ENCODE measurements at places on chromosomes 4 and X.

- DNase-seq: no peak
Observed at GRCh38 chrX:44306356-44306755, 37.1 kb downstream of the EFHC2 start.

- no peak for DNase-seq
Observed at GRCh38 chr4:120096508-120097297, 30.1 kb upstream of the MAD2L1 start.

GRCh38 chr4:35975617-35976355 is 268.5 kb downstream of the ARAP2 start:
- no peak for DNase-seq

GRCh38 chrX:149037281-149037870 is 467.7 kb downstream of the IDS start:
- no peak for DNase-seq

DNA sequence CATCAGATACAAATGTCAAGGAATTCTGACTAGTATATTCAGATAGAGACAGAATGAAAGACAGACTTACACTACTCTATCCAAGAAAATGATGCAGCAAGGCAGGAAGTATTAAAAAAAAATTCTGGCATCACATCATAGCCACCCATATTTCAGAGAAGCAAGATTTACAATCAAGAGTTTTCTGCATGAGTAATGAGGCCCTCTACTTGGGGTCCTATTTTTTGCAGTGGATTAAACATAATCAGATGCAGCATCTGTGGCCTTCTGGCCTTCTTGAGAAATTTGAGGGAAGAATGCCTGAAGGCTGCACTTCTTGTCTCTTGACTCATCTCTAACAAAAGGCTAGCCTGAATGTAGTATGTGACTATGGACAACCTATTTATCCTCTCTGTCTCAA is 48.2 kb upstream of the SLIT2 start:
- DNase-seq: peak; percentile 72

DNA sequence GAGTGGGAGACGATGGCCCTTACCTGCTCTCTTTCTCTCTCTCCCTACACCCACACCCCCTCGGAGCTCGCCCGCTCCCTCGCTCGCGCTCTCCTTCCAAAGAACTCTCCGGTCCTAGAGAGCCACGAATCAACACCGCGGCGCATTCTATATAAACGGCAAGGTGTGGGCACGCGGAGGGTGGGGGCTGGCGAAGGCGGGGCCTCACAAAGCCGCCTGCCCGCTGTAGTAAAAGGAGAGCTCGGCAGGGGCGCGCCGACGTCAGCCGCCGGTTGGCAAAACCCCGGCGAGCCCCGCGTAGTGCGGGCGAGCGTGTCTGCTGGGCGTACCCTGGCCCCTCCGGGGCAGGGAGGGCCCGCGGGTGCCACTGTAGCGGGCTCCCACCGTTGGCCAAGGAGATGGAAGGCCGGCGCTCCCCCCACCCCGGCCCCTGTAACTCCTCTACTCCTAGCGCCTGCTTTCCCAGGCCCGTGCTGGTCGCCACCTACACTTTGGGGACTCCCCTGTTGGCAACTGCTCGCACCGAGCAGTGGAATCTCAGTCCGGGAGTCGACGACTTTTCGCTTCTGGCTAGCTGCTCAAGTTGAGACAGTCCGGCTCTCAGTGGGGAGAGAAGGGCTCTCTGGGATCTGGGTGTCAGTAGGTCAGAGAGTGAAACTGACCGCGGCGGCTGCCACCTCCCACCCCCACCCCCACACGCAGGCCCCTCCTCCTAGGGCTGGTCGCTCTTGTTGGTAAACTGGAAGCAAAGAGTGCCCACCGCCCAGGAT is 325.5 kb upstream of the F9 start:
- peak; percentile 67 for DNase-seq

DNA sequence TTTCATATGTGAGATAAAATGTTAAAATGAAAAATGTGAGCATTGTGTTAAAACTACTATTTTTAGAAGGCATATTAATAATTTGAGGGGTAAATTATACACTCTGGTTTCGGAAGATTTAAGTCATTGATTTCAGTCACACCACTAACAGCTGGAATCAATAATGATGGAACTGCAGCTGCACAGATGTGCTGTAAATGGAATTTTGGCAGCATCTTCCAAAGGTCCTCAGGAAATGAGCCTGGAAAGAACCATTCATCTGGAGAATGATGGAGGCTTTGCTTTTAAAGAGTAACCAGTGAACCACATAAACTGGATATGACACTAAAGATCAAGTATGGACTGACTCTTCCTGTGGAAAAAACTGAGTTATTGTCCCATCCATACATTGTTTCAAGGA is 759.0 kb upstream of the EPHA5 start:
- no peak for DNase-seq

DNA sequence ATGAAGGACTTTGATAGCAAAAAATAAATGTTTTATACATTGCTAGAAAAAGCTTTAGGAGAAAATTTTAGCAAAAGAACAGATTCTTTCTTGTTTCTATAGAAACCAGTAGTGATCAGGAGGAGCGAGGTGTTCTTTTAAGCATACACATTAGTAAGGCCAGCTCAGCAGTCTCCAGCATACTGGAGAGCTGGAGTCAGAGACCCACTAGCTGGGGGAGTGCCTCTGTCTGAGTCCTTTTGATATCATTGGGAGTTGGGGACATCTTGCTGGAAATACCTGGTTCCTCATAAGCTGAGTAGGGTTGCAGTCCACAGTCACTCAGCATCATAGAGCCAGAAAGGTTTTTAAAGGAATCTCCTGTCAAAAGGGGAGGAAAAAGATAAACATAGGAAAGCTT is 67.4 kb downstream of the AFF2 start:
- no peak for DNase-seq

GRCh38 chrX:114028907-114029662 is 554.8 kb upstream of the HTR2C start:
- no peak for DNase-seq

DNA sequence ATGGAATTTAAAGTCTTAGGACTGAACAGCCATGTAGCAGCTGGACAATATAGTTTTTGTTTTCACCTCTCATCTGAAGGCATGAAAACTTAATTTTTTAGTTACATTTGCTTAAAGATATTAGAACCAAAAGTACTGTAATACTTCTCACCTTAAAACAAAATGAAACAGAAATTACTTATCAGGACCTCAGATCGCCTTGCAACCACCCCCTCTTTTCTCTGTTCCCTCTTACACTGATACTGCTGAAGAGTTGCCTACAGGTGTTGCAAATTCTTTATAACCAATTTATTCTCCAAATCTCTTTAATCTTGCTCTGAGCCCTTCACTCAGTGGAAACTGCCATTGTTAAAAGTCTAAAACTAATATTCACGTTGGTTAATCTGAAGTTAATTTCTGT is 145.0 kb downstream of the SPCS3 start:
- DNase-seq: no peak

GRCh38 chr4:2898001-2898400 is 54.4 kb downstream of the ADD1 start:
- no peak for DNase-seq

GRCh38 chr4:13794819-13795565 is 167.5 kb upstream of the BOD1L1 start:
- DNase-seq: no peak

- DNase-seq: no peak
Observed at GRCh38 chr4:146632770-146633470, 5.8 kb upstream of the POU4F2 start.

GRCh38 chr4:83247415-83248357 is 36.9 kb downstream of the COQ2 start:
- no peak for DNase-seq

DNA sequence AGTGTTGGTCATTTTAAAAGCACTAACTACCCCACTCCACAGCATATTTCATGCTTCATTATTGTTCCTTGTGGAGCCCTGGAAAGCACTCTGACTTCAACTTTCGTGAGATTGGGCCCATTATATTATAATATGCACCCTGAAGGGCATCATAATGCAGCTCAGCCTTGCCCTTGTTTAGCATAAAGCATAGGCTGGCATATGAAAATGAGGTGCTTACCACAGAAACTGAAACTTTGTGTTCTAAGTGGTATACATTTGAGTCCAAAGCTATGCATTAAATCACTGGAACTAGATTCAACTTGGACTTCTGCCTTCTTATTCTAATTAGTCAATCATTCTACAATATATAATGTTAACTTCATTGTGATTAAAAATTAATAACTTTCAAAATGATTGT is 1027.9 kb downstream of the STIM2 start:
- no peak for DNase-seq

GRCh38 chr4:175930471-175930870 is 118.4 kb upstream of the GPM6A start:
- DNase-seq: no peak

DNA sequence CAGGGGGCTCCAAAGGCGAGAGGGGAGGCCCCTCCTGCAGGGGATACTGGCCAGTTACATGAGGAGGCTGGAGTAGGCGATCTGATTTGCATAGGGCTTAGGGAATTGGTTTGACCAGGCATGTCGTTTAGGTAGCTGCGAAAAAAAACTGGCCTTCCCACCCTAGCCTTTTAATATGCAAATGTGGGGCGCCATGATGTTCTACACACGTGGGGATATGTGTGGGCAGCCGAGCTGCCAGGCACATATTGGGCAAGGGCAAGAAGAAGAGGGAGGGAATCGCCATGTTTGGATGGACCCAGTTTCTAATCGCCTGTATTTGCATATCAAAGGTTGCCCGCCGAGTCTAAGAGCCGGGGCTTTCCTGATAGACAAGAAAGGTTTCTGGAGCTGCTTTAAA is 121.3 kb downstream of the PRKX start:
- no peak for DNase-seq

DNA sequence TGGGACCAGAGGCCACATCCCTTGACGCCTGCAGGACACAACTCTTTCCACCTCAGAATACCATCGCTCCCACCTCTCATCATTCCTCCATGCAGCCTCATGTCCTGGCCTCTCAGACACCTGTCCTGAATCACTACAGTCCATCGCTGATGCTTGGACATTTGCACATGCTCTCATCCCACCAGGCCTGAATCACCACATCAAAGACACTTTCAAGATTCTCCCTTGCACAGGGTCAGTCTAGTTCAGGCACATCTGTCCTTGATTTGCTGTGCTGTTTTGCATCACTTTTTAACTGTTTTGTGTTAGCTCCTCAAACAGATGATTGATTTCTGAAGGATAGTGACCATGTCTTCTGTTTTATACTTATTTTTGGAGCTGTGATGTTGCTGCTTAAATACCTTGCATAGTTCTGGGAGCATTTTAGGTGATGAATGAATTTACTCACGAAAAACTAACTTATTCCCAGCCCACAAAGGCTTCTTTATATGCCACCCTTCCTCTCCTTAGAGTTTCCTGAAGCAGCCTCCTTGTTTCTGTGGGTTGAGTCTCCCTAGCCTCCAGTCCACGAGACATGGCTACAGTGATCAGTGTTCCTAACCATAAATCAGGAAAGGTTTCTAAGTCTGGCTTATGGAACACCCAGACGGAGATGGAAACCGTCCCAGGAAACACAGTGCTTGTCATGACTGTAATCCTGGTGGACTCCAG is 2.6 kb downstream of the FAM114A1 start:
- peak; percentile 20 for DNase-seq

GRCh38 chrX:104085919-104086318 is 9.9 kb upstream of the TMSB15C start:
- DNase-seq: no peak

DNA sequence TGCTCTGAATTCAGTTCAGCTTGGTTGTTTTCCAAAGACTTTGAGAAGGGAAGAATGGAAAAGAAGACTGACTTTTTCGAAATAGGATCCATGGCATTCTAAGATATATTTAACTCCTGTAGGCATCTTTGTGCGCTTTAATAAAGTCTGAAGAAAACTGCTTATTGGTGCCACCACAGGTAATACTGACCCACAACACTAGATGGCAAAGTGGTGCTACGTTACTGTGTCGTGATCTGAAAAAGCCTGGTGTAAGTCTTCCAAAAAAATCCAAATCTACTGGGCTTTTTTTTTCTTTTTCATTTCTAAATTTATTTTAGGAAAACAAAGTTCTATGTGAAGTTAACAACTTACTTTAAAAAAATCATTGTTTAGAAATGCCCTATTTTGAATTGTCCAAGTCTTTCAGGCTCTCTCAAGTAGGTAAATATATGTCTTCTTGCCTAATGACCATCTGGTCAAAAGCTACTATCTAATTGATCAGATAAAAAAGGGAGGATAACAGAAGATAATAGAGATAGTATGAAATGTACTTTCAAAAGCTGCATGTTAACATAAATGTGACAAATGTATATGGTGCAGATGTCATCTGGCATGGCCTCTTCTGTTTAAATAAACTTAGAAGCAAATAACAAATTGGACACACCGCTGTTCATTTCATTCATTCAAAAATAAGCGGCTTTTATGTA is 47.0 kb upstream of the MID1IP1 start:
- peak; percentile 31 for DNase-seq

DNA sequence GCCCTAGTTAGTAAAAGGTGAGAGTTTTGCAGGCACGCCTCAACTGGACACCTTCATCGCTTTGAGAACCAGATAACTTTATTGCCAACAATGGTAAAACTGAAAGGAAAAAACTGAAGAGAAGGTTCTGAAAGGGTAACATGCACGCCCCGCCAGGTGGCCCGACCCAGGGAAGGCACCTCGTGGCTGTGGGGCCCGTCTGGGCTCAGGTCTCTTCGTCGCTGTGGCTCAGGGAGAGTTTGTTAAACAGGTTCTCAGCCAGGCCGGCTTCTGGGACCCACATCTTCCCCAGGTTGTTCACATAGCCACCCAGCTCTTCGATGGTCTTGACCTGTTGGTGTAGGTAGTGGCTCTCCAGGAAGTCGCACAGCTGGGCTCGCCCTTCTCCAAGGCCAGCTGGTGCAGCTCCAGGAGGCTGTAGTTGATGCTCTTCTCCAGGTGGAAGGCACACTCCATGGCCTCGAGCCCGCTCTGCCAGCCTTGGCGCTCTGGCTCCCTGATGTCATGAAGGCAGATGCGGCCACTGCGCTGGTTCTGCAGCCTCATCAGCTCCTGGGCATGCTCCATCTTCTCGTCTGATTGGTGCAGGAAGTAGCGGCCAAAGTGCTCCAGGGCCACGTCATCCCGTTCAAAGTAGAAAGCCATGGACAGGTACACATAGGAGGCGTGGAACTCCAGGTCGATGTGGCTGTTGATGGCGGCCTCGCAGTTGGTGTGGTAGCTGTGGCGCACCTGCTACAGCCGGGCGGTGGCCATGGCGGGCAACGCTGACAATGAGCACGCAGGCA is 69.7 kb downstream of the FAM47C start:
- no peak for DNase-seq

DNA sequence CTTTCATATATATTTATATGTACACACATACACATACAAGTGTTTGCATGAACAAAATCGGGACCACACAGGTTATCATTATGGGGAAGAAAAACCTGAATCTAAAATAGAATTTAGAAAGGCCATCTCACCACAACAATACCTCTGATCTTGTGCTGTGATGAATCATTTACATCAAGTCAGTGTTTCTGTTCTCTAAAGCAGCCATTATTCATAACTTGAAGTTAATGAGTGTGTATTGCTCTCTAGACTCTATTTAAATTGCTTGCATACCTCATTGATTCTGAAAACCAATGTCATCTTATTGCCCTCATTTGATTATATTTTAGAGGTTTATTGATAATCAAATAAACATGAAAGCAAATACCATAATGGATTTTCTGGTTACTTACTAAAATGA is 71.6 kb downstream of the FAM114A1 start:
- no peak for DNase-seq

GRCh38 chrX:97563531-97564133 is 679.9 kb downstream of the RPA4 start:
- DNase-seq: peak; percentile 50

GRCh38 chr4:8168232-8168631 is 9.6 kb upstream of the ABLIM2 start:
- DNase-seq: no peak

GRCh38 chr4:85369703-85370380 is 105.1 kb upstream of the ARHGAP24 start:
- DNase-seq: no peak

GRCh38 chr4:141077611-141078225 is 55.6 kb downstream of the RNF150 start:
- no peak for DNase-seq
